NCI-H2171 treated with DMSO at 0.1 percent for 48 hours (cell line): ENCODE measurements at places on chromosomes 4 and X.

DNA sequence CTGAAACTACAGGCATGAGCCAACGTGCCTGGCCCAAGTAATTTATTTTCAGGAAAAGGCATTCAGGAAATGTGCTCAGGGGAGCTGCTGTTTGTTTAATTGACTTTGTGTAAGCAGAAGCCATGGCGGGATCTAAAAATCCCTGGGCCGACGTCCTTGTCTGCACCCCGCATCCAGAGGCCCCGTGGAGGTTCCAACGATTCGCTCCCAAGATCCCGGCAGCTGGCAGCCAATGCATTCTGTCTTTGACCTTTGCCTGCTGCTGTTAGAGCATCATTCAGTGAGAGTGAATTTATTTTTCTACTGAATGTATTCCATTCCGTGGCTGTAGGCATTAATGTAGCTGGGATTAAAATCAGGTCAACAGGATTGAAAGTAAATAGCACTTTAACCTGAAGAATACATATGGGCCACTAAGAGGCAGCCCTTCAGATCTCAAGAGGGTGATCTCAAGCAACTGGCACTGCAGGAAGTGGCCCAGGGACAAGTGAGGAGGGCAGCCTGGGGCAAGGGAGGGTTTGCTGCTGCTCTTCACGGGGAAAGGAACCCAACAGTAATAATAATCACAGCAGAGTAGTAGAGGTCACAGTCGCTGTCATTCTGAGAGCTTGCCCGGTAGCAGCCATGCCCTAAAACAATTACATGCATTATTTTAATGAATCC, 75.2 kb downstream of the PSAPL1 start:
- DNase-seq = peak; percentile 4

DNA sequence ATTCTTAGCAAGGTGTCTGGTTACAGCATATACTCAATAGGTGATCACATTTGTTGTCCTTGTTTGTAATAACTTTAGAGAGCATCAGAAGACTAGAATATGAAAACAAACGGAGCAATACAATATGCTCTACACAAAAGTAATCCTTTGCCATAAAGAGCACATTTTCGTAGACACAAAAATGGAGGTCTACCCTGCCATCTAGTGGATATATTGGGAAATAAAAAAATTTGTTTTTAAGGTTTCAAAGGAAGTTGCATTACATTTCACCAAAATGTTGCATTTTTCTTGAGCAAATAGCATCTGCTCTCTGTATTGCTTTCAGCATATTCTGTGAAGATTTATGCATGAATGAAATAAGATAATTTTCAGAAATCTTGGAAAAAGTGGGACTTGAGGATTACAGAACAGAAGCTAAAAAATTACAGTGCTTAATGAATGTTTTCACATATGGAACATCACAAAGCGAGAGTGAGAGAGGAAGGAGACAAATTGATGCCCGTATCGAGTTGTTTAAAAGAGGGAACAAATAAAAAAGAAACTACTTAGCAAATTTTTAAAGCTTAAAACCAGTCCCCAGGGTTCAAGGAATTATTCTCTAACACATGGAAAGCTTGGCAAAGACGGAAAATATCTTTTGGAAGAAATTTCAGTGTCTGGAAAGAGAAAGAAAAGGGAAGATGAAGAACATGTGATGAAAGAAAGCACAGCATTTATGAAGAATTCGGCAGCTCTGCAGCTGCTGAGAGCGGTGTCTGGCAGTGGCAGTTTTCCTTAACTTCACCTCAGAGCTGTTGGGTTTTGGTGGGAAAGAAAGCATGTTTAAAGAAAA, 390.1 kb downstream of the ANKRD50 start:
- peak; percentile 23 for DNase-seq

GRCh38 chrX:109187473-109188168, 294.3 kb downstream of the GUCY2F start:
- DNase-seq = no peak

DNA sequence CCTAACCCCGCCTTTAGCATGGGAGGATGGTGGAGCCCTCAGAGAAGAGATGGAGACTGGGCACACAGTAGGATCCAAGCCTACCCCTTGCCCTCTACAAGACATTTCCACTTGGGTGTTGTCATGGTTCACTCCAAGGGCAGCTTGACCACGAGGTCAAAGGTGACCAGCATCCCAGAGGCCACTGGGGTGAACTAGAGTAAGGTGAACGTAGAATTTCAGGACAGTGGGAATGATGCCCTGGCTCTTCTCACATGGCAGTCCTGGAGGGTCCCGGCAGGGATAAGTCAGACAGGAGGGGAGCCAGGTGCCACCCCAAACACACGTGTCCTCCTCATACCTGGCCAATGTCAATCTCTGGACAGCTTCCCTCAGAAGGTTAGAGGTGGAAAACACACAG, 274.2 kb upstream of the AGTR2 start:
- no peak for DNase-seq

- no peak for DNase-seq
Measured at GRCh38 chrX:45083314-45083713, 117.4 kb downstream of the DIPK2B start.

DNA sequence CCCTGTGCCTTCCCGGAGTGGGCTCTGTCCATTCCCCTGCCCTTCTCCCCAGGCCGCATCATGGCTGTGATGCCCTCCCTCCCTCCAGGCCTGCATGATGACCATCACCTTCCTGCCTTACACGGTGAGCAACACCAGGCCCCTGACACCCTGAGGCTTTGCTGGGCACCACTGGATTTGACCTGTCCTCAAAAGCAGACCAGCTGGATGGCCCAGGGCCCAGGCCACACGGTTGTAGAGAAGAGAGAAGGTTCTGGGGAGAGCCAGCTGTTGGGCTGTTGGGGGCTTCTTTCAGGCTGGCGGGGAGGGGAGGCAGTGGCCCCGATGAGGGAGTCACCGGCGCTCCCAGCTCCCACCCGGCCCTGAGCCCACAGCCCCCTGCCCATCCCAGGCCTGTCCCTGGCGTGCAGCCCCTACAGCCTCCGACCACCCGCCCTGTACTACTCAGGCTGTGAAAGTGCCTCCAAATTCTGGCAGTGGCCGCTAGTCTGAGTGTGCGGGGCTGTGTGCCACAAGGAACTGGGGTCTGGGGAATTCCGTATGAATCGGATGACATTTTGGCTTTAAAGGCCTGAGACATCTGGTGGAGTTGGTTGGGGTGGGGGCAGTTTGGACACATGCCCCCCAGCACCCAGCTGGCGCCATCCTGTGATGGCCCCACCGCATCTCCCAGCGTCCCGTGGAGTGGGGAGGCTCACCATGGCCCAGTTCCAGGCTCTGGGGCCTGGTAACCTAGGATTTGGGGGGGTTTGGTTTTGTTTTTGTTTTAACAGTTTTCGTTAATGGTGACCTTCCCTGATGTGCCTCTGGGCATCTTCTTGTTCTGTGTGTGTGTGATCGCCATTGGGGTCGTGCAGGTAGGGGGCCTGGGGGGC, 19.6 kb downstream of the TMEM175 start:
- DNase-seq = no peak

GRCh38 chrX:77528034-77528433, 80.8 kb downstream of the FGF16 start:
- no peak for DNase-seq

GRCh38 chr4:125722009-125722408, 407.3 kb downstream of the FAT4 start:
- DNase-seq = no peak

- DNase-seq = peak; percentile 18
Measured at GRCh38 chrX:106903291-106903824, at the start of gene RIPPLY1. Gene RIPPLY1 (minus strand): TSS chrX:106903341. CDS start chrX:106903287, 54 bp downstream.

GRCh38 chr4:48491514-48492176, 1.6 kb downstream of the ZAR1 start:
- no peak for DNase-seq

DNA sequence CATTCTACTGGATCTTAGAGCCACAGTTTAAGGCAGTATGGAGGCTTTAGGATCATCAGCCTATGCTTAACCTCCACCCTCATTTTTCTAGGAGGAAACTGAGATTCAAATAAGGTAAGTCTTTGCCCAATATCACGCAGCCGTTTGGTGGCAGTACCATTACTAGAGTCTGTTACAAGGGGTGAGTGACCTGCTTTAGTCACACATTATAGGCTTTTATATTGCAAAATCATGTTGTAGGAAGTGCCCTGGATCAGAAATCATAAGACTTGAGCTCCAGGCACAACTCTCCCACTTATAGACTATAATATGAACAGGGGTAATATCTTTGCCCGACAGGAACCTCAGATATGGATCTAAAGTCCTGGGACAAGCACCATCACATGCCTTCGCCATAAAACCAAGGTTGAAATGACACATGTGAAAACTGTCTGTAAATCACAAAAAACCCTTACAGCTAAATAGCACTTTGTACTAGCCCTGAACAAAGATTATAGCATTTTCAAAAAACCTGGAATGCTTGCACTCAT, 19.2 kb downstream of the HPSE start:
- DNase-seq = no peak

DNA sequence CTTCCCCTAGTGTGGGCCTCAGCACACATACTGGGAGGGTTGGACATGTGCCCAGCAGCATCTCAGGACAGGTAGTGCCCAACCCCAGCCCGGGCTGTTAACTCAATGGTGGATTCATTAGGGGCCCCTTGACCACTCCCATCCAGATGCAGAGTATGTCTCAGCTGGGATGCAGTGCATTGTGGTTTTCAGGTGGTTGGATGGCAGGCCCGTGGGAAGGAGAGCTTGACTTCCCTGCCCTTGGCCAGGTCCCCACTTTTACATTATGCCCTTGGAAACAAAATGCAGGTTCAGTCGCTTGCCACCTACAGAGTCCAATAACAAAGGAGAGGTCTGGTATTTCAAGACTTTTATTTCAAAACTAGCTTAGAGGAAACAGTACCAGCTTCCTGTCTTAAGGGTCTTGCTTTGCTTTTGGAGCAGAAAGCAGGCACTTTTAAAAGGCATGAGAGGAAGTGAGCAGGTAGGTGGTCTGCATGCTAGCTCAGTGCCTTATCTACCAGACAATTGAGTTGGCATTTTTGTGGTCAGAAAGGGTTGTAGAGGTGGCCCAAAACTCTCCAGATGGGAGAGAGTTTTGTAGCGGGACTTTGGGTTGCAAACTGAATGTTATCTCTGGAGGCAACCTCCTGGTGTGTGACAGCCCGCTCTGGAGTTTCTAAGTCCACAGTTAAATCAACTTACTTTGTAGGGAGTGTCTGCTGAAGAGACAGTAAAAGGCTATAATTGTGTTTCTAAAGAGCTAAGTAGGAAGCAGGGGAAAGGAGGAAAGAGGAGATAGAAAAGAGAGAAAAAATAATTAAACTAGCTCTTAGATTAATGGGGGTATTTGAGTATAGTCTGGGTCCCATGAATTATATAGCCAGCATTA, 171.0 kb downstream of the GALNTL6 start:
- DNase-seq = no peak

GRCh38 chr4:47315346-47315745, 148.2 kb downstream of the COMMD8 start:
- DNase-seq = no peak

GRCh38 chrX:107562482-107562881, 65.8 kb upstream of the PRPS1 start:
- no peak for DNase-seq

DNA sequence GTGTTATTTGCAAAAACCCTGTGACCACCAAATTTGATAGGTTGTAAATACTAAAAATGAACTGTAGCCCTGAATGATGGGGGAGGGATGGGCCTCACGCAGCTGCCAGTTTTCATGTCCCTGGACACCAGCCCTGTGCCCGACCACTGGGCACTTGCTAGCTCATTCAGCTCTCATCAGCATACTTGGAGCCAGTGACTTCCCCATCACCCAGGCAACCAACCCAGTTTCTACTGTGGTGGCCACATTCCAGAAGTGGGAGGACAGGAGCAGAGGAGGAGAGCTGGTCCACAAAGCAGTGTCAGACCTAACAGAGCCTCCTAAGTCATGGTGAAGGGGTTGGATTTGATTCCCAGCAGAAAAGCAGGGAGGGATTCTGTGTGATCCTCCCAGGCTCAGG, 128.2 kb downstream of the CPEB2 start:
- no peak for DNase-seq

- DNase-seq = no peak
Measured at GRCh38 chr4:163048447-163048846, 118.2 kb downstream of the NAF1 start.

DNA sequence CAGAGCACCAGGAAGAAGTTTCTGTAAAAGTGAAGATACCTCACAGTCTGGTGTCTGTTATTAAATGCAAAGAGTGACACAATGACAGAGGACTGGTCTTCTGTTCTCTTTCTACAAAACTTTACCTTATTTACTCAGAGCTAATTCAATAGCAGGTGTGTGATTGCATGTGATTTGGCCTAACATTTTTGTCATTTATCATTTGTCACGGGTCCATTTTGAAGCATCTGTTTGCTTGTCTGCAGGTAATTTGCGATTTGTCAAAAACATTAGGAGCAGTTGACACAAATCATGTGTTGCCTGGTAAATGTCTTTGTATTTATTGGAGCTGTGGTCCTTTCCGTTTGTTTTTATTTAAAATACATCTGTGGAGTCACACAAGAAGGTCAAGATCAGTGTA, 1232.4 kb downstream of the STIM2 start:
- DNase-seq = no peak

GRCh38 chrX:68570598-68570997, 71.7 kb downstream of the YIPF6 start:
- no peak for DNase-seq

- DNase-seq = no peak
Measured at GRCh38 chr4:146442801-146443200, 78.9 kb downstream of the SLC10A7 start.

- DNase-seq = no peak
Measured at GRCh38 chr4:26473893-26474292, 16.4 kb downstream of the CCKAR start.

GRCh38 chr4:107691378-107691777, 28.7 kb downstream of the PAPSS1 start:
- peak; percentile 6 for DNase-seq

DNA sequence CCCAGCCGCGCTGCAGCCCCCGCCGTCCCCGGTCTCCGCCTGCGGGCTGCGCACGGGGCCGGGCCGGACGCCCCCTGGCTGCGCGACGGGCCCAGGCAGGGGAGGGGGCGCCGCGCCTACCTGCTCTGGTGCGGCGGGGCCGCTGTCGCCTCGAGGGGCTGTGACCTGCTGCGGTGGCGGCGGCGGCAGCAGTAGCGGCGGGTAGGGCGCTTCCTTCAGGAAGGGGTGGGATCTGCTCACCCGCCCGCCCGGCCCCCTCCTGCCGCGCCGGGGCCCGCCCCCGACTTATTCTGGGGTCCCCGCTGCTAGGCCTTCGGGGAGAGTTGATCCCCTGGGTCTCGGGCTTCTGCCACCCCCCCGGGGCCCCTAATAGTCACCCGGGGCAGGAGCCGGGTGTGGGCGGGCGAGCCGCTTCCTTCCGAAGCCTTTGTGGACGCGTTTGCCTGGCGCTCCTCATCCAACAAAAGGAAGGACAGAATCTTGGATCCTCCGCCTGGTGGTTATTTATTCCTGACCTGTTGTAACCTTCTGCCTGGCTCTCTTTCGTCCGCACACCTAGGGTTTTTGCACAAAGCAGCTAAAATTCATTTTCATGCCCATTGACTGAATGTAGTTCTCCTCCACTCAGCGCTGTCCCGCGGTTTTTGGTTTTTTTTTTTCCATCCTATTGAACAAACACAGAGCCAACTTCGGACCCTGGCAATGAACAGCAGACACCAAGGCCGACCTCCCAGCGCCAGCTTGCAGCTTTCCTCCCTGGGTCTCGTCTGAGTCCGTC, at the start of gene TMEM150C:
Gene TMEM150C, minus strand, starts transcription at position 203 of the 778 bp plus-strand sequence. CDS start 57,331 bp downstream, outside the sequence.
- peak; percentile 30 for DNase-seq
